Spleen (tissue), 13 donors: ENCODE measurements at places on chromosomes 12 and 14.

- DNase-seq = no peak
Observed at GRCh38 chr12:93229494-93230325, 148.0 kb upstream of the NUDT4 start.

DNA sequence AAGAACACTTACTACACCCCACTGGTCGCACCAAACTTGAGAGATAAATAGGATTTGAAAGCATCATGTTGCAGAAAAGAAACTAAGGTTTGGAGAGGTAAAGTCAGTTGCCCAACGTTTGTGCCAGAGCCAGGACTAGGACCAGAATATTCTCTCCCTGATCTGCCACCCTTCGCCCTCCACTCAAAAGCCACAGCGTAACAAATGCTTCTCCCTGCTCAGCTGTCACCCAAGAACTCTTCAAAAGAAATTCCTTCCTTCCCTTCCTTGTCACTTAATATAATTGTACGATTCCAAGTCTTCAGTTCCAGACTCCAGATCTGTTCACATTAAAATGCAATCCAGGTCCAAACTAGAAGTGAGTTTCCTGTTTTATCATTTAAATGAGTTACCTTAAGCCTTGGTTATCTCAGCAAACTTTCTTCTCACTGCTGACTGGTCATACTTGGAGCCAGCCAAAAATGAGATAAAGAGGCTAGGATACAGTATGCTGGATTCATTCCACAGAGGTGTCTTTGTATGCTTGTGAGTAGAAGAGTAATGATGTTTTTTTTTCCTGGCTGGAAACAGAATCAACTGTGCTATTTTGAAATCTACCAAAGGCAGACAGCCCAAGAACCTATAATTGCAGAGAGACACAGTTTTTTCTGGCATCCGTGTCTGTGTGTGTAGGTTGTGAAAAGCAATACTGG, 12.8 kb upstream of the PPFIBP1 start:
- DNase-seq = no peak

DNA sequence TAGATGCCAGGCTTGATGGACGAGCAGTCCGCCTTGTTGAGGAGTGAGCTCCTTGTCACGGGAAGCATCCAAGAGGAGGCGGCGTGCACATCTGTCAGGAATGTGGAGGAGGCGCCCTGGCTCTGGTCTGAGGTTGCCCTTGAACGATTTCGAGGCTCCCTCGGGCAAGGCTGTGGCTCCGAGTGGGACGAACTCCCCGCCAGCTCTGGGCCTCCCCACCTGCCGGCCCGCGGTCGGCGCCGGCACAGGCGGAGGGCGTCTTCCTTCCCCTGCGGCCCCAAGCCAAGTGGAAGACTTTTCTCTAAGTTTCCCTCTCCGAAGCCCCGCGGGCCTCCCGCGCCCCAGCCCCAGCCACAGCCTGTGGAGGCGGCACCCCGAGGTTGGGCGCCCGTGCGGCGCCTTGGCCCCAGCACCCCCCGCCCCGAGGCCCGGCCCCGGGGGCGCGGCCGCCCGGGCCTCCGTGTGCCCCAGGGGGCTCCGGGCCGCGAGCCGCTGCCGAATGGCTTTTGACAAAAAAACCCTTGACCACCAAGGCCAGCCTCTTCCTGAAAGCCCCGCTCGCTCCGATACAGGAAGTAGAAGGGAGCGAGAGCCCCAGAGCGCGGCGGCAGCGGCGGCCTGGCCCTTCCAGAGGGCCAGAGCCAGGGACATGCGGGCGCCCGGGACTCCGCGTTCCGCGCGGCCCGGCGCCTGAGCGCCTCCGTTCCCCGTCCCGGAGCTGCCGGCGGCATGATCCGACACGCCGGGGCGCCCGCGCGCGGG, at the start of gene RIN3:
RIN3 (plus strand) TSS at position 578 of the 762 bp plus-strand sequence; CDS start at position 730, 152 bp downstream.
- DNase-seq = peak; percentile 94

DNA sequence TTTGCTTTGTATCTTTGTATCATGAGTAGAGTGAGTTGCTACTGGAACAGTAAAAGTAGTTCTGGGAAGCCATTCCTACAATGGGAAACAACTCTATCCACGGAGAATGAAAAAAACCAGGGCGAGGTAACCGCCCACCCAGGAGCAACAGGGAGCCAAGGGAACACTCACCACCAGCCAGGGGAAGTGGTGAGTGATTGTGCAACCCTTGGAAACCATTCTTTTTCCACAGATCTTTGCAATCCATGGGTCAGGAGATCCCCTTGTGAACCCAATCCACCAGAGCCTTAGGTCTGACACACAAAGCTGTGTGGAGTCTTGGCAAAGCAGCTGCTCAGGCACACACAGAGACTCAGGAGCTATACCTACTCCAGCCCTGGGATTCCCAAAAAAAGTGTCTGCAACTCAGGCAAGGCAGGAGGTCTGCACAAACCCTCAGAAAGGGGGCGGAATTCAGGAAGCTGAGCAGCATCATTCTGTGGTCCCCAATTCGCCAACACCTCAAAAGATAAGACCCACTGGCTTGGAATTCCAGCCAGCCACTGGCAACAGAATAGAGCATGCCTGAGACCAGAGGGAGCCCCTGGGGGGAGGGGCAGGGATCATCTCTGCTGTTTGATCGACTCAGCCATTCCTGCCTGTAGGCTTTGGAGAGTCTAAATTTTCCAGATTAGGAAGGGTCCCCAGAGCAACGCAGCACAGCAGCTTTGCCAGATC, 52.1 kb upstream of the PPFIA2 start:
- no peak for DNase-seq

GRCh38 chr12:89977405-89978085, 268.9 kb upstream of the ATP2B1 start:
- no peak for DNase-seq
